CD4-positive, alpha-beta T cell treated with Interleukin-17A for 4 hours (primary cell): ENCODE measurements at places on chromosomes 3 and 15.

- DNase-seq = no peak
These were observed 529.2 kb upstream of the GOLIM4 start for GRCh38 chr3:168624892-168625448.

GRCh38 chr15:34883042-34883441 is 86.5 kb downstream of the AQR start:
- no peak for DNase-seq

GRCh38 chr3:73621388-73621787 is 3.4 kb downstream of the PDZRN3 start:
- DNase-seq = no peak

DNA sequence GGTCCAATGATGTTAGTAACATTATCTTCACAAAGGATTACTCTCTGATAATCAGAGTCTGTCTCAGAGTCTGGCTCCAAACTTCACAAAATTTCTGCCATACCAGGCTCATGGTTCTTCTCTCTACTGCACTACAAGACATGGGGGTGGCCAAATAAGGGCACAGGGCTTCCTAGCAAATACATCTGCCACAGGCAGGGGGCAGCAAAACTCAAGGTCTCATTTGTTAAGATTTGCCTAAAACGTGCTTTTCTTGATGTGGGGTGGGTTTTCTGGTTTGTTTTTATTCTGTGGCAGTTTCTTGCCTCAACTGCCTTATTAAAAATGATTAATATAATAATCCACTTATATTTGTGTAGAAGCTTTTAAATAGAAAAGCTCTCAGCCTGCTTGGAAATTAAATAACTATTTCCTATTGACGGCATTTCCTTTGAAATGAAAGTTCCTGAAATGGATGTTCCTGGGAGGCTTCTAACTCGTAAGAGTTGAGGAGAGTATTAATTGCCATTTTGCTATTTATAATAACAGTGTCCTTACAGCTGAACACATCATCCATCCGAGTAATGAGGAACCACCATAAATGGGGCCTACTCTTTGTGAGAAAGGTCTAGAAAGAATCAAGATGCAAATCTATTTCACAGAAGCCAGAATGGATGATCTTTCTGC is 53.8 kb downstream of the SST start:
- peak; percentile 51 for DNase-seq

DNA sequence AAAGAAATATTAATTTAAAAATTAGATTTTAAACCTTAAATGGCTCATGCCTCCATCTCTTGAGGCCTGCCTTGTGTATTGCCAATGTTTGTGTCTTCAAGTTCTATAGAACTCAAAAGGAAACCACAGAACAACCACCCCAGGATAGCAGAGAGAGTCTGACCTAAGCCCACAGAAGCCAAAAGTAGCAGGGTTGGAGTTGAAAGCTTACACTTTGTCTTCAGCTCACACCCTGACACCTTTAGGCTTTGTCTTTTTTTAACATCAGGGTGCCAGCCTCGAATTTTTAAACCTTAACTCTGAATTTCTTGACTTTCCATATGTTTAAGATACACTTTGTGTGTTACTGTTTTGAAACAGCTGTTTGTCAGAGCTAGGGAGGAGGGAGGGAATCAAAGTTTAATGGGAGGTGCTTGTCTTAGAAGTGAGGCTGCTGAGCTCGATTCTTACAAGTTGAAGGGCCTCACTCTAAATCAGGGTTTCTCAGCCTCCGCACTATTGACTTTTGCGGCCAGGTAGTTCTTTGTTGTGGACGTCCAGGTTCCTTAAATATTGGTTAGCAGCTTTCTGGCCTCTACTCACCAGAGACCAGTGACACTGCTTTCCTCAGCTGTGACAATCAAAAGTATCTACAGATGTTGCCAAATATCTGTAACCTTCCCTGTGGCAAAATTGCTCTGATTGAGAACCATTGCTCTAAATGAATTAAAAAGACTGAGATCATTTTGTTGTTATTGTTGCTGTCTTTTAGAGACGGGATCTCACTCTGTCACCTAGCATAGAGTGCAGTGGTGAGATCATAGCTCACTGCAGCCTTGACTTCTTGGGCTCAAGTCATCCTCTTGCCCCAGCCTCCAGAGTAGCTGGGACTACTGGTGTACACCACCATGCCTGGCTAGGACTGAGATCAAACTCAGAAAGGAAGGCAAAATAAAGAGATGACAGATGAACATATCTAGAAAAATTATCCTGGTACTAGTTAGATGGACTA is 139.2 kb upstream of the EOMES start:
- DNase-seq = peak; percentile 16

- peak; percentile 21 for DNase-seq
These were observed 1.3 kb downstream of the SMC4 start for GRCh38 chr3:160400702-160401150.

GRCh38 chr3:106097817-106098435 is 229.1 kb upstream of the CBLB start:
- DNase-seq = no peak

- DNase-seq = no peak
These were observed 7.6 kb downstream of the XCR1 start for GRCh38 chr3:46019707-46020106.

GRCh38 chr3:29585368-29585767 is 304.5 kb downstream of the RBMS3 start:
- DNase-seq = no peak

GRCh38 chr3:51944451-51945021 is 2.4 kb downstream of the PARP3 start:
- DNase-seq = no peak

DNA sequence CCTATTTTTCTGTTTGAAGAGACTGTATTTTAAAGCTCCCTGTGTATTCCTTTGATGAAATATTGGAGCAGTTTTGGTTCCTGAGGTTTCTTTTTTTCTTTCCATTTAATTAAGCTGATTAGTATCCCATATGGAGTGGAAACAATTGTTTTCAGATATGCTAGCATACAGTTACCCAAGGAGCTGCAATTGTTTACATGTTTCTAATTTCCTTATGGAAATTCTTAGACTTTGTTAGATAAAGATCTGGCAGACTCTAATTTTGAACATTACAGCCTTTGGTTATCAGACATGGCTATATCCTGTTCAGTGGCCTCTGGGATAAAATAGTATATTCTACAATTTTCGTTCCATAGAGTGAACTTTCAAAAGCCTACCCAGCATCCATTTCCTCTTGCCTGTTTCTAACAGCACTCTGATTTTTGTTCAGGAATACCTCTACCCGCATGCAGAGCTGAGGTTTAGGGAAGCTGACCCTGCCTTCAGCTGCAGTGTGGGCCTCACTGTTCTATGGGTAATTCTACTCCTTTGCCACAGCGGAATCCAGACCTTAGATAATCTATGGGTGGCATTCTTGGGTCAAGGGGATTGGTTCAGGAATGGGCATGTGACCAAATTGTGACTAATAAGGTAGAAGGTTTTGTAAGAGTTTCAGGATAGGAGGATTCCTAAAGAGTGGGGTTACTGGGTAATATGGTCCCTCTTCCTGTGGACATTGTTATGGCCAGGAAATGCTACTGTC is 161.1 kb upstream of the ANKRD28 start:
- DNase-seq = no peak
